ENCODE measurements at places on chromosomes 13 and 19.

DNA sequence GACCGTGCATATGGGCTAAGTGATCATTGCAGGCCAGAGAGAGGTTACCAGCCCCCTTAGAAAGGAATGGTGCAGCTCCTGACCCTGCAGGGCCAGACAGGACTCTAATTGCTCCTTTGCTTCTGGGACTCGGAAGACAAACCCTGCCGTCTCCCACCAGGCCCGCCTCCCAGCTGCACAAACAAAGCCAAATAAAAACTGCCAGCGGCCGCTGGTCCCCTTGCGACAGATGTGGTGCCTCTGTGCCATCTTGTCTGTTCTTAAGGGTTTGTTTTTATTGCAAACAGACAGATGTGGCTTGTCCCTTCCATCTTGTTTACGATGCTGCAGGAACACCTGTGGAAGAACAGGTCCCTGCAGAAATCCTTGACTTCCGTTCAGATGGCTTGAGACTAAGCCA is 434.4 kb upstream of the TSHZ3 start:
- no peak for DNase-seq

DNA sequence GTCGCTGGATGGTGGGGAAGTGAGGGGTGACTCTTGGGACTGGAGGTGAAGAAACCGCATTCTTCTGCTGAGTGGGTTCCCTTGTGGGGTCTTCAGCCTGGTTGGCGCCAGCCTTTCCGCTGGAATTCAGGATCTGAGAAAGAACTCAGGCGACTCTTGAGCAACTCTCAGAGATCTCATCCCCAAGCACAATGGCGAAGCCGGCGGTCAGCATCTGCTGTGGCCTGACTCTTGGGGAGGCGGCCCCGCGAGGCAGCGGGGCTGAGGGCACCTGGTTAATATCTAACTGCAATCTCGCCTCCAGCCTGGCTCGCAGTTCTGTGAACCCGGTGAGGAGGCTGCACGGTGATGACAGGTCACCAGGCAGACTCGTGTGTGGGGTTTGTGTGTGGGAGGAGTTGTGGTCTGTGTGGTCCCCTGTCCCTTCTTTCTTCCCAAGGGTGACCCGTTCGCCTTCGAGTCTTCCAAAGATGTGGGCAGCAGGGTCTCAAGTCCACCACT is 883 bp downstream of the ZNF441 start:
- peak; percentile 17 for DNase-seq

GRCh38 chr19:36488846-36489117 is 579 bp downstream of the ZNF566 start:
- no peak for DNase-seq

- DNase-seq = peak; percentile 30
Observed at GRCh38 chr19:37506387-37507166, at the start of gene ZNF793. Gene ZNF793, plus strand, starts transcription at chr19:37506939. Its CDS starts 16,501 bp downstream, at chr19:37523440.

- no peak for DNase-seq
Observed at GRCh38 chr13:86510792-86511191, 711.6 kb upstream of the SLITRK6 start.

DNA sequence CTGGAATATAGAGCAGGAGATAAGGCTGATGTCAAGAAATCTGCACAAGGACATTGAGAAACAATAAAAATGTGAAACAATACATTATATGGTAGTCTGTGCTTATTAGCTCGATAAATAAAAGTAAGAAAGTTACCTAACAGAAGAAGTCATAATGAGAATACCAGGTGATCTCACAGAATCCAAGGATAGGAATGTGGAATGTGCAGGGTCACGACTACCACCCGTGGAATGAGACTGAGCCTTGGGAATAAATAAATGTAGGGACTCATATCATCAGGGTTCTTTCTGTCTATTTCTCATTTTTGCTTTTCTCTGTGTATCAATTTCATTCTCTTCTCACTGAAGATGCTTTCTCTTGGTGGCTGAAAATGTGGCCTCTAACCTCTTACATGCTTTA is 26.0 kb upstream of the KBTBD7 start:
- no peak for DNase-seq

Data from T-helper 2 cell treated with Interferon-gamma antibody and Interleukin-4, amounts not matched to agents 5 μg/mL and 100 μg/mL, for 36 hours (primary cell).